ENCODE measurements at places on chromosomes 5 and 9.
A peak's percentile ranks its signal among the peaks of the same experiment; 100 is the strongest.

- DNase-seq = no peak
Measured at GRCh38 chr5:109451146-109451545, 41.4 kb upstream of the PJA2 start.

- DNase-seq = no peak
Measured at GRCh38 chr9:38178237-38178636, 109.2 kb upstream of the SHB start.

DNA sequence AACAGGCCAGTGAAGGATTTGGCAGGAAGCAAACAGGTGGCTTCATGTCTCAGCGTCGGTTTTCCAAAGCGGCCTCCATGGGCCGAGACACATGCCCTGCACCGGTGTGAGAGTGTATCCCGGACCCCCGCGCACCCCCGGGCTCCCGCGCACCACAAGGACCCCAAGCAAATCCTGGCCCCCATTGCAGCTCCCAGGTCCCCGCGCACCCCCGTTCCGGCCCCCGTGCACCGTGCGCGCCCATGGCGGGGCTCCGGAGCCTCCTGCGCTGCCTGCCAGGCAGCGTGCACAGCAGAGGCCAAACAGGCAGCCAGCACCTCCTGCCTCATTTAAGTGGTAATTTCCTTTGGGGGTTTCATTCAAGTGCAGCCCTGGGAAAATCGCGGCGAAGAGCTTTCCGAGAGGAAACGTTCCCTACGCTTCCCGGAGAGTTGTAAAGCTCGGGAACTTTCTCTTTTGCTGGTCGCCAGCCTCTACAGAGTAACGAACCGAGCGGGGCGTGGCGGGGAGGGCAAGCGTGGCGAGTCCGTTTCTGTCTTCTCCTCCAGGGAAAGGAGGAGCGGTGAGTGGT is 145.5 kb upstream of the SLC24A2 start:
- no peak for DNase-seq

DNA sequence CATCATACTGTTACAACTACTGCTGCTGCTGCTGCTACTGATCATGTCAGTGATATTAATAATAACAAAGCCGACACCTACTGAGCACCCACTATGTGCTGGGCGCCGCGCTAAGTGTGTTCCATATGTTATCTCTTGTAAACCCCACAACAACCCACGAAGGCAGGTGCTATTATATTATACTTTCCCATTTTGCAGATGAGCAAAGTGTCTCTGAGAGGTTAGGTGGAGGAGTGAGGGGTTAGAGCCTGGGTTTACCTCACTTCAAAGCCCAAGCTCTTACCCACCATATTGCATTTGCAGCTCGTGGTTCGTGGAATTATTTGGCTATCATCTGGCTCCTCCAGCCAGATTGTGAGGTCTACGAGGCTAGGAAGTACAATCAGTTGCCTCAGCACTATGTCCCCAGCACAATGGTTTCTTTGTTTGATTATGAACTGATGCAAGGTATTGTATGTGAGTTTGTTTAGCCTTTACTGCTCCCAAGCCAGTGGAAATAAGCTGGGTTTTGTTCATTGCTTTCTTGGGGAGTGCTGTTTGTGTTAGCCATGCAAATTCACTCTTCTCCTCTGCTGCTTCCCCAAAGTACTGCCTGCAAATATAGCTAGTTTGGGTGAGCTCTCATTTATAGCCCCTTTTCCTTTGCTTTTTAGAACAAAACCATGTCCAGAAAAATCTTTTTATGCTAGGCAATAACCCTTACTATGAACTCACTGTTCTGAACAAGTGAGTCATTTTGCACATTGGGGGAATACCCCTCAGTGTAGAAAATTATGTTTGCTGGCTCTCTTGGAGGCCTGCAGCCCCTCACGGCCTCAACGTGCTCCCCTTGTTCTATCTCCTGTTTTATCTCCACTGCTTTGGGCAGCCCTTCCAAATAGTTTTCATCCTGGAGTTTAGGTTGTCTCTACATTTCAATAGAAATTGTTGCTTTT is 47.9 kb downstream of the ALG2 start:
- peak; percentile 72 for DNase-seq

- no peak for DNase-seq
Measured at GRCh38 chr9:37215830-37216229, 95.5 kb downstream of the ZCCHC7 start.

GRCh38 chr9:28927691-28928090 is 1354.4 kb upstream of the C9orf72 start:
- DNase-seq = no peak

- no peak for DNase-seq
Measured at GRCh38 chr9:117494401-117495090, 79.7 kb upstream of the ASTN2 start.

GRCh38 chr5:80921026-80921425 is 39.1 kb upstream of the RASGRF2 start:
- no peak for DNase-seq

- DNase-seq = no peak
Measured at GRCh38 chr5:165559645-165560044, 2054.2 kb downstream of the MAT2B start.

DNA sequence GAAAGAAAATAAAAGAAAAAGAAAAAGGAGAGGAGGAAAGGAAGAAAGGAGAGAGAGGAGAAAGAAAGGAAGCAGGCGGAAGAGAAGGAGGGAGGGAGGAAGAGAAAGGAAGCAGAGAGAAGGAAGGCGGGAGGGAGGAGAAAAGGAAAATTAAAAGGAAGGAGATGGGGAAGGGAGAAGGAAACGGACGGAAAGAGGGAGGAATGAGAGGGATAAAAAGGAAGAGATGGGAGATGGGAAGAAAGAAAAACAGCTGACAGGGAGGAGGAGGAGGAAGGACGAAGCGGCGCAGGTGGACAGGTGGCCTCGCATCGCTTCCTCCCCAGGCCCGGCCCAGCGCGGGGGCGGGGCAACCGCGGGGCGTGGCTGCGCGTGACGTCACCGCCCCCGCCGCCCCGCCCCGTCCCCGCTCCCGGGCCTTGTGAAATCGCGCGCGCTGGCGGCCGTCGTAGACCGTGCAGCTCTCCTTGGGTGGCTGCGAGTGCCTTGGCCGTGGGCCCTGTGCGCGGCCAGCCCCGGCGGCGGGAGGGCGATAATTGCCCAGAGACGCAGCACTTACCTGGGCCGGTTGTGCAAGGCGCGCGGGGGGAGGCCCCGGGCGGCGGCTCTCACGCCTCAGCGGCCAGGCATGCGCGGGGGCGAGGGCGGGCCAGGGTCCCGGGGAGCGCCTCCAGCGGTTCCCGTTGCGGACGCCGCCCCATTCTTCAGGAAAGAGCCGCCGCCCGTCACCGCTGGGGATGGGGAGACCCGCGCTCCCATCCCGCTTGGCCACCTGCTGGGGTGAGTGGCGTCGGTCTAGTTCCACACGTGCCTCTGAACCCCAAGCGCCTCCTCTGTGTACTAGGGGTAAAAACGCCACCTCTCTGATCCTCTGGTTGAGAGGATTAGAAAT is 49.6 kb upstream of the FOXE1 start:
- DNase-seq = peak; percentile 73

DNA sequence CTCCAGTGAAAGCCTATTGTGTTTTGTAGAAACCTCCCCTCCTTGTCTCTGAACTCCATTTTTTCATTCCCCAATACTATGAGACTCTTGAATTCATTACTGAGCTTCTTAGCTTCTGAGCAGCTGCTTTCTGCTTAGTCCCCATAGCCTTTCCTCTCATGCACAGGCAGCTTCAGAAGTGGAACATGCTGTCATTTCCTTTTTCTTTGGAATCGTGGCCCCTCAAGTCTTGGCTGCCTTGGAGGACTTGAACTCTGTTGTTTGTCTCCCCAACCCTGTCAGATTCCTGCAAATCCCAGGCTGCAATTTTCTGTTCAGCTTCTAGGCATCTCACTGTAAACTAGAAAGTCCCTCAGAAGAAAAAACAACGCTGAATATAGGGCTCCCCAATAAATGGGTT is 268.5 kb downstream of the ARRDC3 start:
- DNase-seq = no peak

DNA sequence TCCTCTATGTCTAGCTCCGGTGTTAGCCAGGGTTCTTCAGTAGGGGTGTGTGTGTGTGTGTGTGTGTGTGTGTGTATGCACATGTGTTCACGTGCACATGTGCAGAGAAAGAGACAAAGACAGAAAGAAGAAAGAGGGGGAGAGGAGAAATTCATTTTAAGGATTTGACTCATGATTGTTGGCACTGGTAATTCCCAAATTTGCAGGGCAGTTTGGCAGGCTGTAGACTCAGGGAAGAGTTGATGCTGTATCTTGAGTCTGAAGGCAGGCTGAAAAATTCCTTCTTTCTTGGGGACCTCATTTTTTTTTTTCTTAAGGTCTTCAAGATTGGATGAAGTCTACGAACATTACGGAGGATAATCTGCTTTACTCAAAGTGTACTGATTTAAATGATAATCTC is 335.7 kb downstream of the NSG2 start:
- DNase-seq = no peak

- no peak for DNase-seq
Measured at GRCh38 chr9:136675477-136676296, 11.6 kb downstream of the AGPAT2 start.
